Central memory CD8-positive, alpha-beta T cell (primary cell): ENCODE measurements at places on chromosomes 1 and 21.

DNA sequence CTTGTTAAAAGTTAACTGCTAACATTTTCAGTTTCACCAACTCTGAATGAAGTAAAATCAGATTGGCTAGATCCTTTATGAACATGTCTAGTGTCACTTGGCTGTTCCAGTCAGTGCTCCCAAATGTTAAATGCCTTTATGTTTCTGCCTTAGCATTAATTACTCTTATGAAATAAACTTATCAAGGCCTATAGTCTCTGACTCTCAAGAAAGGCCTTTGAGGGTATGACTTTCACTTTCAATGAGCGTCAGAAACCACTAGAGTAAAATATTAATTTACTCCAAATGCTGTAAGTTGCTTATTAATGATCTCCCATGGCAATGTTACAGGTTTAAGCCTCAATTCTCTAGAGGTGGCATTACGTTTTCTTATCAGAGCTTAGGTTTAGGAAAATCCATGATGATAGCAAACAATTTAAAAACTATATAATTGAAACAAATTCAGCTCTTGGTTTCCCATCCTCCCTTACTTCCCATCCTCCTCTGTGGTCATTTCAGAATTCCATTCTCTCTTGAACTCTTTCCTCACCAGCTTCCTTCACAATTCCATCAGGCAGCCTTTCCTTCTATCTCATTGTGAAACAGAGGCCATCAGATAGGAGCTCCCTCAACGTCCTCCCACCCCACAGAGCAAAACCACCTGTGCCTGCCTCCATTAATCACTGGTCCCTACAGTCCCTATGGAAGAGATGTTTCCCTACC, 108.6 kb upstream of the COP1 start:
- no peak for DNase-seq
- no peak overlapping the region for H3K4me3 ChIP-seq
- no peaks in the 10 kb centered on the region for H3K4me1 ChIP-seq
- no peak overlapping the region for H3K27ac ChIP-seq

DNA sequence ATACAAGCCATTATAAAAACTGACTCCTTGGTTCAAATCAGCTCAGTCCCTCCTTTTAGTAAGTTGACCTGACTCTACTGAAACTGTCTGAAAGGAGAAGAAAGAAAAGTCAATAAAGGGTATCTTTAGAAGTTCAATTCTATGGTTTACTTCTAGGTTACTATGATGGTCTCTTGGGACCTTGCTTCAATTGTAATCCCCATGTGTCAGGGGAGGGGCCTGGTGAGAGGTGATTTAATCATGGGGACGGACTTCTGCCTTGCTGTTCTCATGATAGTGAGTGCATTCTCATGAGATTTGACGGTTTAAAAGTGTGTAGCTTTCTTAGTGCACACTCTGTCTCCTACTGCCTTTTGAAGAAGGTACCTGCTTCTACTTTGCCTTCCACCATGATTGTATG, 31.7 kb upstream of the FNBP1L start:
- H3K27me3 ChIP-seq = no peaks in the 10 kb centered on the region
- no peak for DNase-seq
- H3K4me3 ChIP-seq = no peak overlapping the region
- H3K4me1 ChIP-seq = no peaks in the 10 kb centered on the region

DNA sequence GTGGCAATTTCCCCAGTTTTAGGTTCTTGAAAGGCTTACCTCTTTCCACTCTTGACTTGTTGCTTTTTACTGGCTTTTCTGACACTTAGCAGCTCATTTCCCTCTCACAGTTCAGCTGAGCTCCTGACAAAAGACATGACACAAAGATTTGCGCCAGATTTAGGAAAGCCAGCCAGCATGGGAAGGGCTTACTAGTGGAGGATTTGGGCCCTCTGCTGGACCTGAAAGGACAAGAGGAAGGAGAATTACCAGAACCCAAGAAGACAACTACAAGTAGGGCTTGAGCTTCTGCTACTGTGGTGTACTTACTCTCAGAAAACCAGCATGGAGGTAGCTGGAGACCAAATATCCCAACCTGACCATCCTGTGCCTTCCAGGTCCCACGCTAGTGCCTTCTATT, 784.5 kb downstream of the BRINP3 start:
- no peak for DNase-seq
- no peaks in the 10 kb centered on the region for H3K4me1 ChIP-seq
- H3K4me3 ChIP-seq = no peak overlapping the region
- no peaks in the 10 kb centered on the region for H3K27me3 ChIP-seq
- H3K36me3 ChIP-seq = no peaks in the 10 kb centered on the region

- no peak for DNase-seq
- no peaks in the 10 kb centered on the region for H3K27me3 ChIP-seq
- H3K4me3 ChIP-seq = no peak overlapping the region
- no peak overlapping the region for H3K27ac ChIP-seq
- no peaks in the 10 kb centered on the region for H3K4me1 ChIP-seq
- H3K36me3 ChIP-seq = no peaks in the 10 kb centered on the region
Measured at GRCh38 chr1:87794788-87795614, 466.3 kb downstream of the LMO4 start.

DNA sequence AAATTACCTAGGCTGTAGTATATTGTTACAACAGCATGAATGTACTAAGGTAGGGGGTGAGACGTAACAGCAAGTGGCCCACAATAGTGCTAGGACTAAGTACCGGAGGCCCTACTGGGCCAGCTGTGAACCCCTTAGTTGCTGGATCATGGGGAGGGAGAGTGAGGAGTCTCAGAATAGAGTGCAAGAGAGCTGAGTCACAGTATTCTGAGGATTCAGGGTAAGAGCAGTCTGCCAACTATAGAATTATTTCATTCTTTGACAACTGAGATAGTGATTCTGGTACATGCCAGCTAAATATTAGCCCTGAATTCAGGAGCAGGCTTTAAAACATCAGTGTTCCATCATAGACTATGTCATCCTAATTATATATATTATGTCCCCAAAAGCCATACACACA, 218.7 kb downstream of the TM2D1 start:
- no peaks in the 10 kb centered on the region for H3K4me1 ChIP-seq
- H3K27me3 ChIP-seq = peaks cover 31% of the 10 kb centered on the region
- DNase-seq = no peak
- no peak overlapping the region for H3K27ac ChIP-seq
- H3K36me3 ChIP-seq = peaks cover 2% of the 10 kb centered on the region

DNA sequence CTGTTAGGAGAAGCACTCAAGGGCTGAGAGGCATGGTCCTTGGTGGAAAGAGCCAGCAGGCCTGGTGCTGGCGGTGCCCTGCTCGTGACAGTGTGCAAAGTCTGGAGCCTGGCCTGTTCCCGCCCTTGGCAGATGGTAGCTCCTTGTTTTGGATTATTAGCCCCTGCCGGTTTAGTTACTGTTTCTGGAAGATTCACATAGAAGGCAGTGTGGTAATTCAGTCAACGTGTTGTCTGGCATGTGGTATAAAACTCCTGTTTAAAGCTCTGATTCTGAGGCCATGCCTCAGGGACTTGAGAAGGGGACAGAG, 6.8 kb downstream of the PKNOX1 start:
- no peak overlapping the region for H3K4me3 ChIP-seq
- H3K36me3 ChIP-seq = peaks cover 3% of the 10 kb centered on the region
- peaks cover 38% of the 10 kb centered on the region for H3K4me1 ChIP-seq
- DNase-seq = no peak

- peaks cover 2% of the 10 kb centered on the region for H3K36me3 ChIP-seq
- peaks cover 56% of the 10 kb centered on the region for H3K4me1 ChIP-seq
- H3K27ac ChIP-seq = no peak overlapping the region
- no peak for DNase-seq
- no peaks in the 10 kb centered on the region for H3K27me3 ChIP-seq
Measured at GRCh38 chr1:223825767-223826748, 19.7 kb downstream of the TP53BP2 start.

DNA sequence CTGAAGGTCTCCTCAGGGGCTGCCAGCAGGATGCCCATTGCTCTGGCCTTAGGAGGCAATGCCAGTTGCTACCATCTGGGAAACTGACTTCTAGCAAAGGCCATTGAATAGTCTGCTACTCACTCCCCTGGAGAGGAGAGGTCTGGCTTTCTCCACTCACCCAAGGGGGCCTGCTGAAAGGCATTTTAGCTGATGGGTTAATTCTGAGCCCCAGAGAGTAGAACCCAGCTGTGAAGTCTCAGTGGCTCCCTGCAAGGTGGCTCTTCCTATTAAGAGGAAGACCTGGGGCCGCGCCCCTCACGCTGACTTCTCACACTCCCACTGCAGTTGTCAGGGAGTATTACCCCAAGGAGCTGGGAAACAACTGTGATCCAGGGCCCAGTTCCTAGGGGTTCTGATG, 213.3 kb upstream of the GALNT2 start:
- H3K27ac ChIP-seq = no peak overlapping the region
- no peak for DNase-seq
- no peaks in the 10 kb centered on the region for H3K36me3 ChIP-seq

GRCh38 chr1:75901371-75901770, 30.8 kb downstream of the ASB17 start:
- H3K4me1 ChIP-seq = no peaks in the 10 kb centered on the region
- no peak overlapping the region for H3K27ac ChIP-seq
- peaks cover 2% of the 10 kb centered on the region for H3K36me3 ChIP-seq
- H3K27me3 ChIP-seq = no peaks in the 10 kb centered on the region
